Left forelimb (tissue), 1 donor: ENCODE measurements at places on chromosomes 7 and 10.

GRCh38 chr7:42833411-42833810 lies 78.5 kb downstream of the C7orf25 start:
- DNase-seq, result no peak

GRCh38 chr7:143321734-143322133 lies 5.8 kb downstream of the CLCN1 start:
- no peak for DNase-seq

- DNase-seq, result no peak
Measured at GRCh38 chr10:90871279-90871765, 452 bp upstream of the RPP30 start.

GRCh38 chr10:13383399-13383761 lies 35.3 kb upstream of the SEPHS1 start:
- no peak for DNase-seq

GRCh38 chr7:9240001-9240400 lies 806.6 kb downstream of the NXPH1 start:
- no peak for DNase-seq

- no peak for DNase-seq
Measured at GRCh38 chr7:158276414-158277218, 311.0 kb downstream of the PTPRN2 start.

GRCh38 chr10:102804382-102805055 lies 32.7 kb downstream of the CYP17A1 start:
- DNase-seq, result no peak

DNA sequence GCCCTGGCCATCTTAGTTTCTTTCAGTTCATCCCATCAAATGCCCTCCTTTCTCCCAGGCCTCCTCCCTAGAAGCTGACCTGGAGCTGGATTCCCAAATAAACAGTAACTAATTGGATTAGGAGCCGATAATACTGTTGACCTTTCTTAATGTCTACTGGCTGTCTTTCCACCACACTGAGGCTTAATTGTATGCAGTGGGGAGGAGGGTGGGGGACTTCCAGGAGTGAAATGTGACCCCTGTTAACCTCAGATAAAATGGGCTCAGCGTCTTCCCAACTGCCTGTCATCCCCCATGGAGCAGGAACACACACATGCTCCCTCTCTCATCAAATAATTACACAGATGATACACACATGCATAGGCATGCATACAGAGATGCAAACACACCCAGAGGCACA lies 53.7 kb upstream of the LBX1 start:
- DNase-seq, result no peak

- no peak for DNase-seq
Measured at GRCh38 chr10:62779487-62780248, 24.9 kb upstream of the ADO start.

DNA sequence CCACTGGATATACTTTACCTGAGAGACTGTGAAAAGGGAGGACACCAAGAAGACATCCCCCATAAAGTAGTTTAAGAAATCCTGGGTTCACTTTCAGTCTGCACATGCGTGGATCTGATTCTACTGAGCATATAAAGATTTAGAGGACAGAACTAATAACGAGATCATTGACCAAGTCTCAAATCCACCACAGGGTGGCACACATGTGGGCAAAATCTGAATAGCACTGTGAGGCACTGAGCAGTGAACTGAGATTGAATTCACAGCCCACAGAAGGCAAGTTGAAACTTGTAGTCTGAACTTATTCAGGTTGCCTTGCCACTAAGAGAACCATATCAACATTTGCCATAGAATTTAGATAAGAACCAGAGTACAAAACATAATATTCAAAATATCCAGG lies 818.6 kb downstream of the GRID1 start:
- no peak for DNase-seq

DNA sequence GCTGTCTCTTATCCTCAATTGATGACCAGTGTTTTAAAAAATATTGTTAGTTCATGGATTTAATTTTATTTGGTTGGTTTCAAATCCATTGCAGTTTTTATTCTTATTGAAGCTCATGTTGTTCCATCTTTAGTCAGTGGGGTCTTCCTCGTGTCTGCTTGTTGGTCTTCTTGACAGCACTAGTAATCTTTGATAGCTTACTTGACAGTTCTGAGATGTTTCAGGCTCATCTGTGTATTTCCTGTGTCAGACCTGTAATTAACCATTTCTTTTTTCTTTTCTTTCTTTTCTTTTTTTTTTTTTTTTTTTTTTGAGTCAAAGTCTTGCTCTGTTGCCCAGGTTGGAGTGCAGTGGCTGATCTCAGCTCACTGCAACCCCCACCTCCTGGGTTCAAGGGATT lies 28.2 kb downstream of the SLK start:
- DNase-seq, result no peak

GRCh38 chr7:95367606-95368005 lies 28.6 kb downstream of the PON3 start:
- no peak for DNase-seq

GRCh38 chr7:5226921-5227785 lies 37.1 kb downstream of the WIPI2 start:
- no peak for DNase-seq

DNA sequence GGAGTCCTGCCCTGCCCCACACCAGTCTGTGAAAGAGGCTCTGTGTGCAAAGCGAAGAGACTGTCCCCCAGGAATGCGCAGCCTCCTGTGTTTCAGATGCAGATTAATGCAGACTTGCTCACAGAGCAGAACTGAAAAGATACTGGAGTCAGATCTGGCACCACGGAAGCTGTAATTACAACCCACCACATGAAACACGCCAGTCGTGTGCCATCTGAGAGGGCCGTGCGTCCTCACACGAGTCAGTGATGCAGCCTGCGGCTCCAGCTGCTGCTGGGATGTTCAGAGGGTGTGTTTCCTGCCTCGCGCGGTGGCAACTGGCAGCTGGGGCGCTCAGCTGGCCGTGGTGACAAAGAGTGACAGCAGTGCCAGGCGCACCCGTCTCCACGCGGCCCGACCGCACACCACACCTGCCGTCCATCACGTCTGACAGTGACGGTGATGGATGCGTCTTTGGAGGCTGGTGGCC lies 50.0 kb downstream of the NKX6-2 start:
- DNase-seq, result no peak

DNA sequence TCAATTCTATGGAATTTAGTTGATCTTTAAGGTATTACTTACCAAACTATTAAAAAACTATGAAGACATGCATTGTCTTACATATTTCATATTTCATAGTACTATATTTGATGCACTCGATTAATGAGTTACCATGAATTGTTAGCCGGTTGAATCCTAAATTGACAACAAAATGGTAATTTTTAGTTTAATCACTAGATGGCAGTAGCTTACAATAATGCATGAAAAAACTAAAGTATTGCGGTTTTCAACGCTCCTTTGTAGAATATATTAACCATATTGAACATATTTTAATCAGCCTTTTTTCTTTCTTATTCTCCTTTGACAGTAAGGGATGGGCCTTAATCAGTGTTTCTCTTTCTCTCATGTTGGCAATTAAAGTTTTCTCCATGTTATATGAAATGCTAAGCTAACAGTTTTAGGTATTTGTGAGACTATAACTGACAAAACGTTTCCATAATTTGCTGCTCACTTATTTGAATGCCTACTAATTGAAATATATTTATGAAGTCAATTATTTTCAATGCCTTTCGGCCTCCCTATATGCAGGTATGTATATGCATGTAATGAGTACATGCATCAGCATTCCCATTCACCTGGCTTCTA lies 48.5 kb upstream of the ARL4A start:
- no peak for DNase-seq

- no peak for DNase-seq
Measured at GRCh38 chr10:102400076-102400475, 4.6 kb downstream of the NFKB2 start.

GRCh38 chr7:12993025-12993424 lies 305.6 kb downstream of the ARL4A start:
- DNase-seq, result no peak
